ENCODE measurements at places on chromosomes 7 and 10.

DNA sequence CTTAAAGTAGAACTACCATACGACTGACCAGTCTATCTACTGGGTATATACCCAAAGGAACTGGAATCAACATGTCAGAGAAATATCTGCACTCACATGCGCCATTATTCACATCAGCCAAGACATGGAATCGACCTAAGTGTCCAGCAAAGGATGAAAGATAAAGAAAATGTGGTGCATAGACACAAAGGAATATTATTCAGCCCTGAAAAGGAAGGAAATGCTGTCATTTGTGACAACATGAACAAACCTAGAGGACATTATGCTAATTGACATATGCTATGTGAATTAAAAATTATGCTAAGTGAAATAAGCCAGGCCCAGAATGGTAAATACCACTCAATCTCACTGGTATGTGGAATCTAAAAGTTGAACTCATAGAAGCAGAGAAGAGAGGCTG lies 123.7 kb downstream of the KLF6 start:
- no peak for DNase-seq

DNA sequence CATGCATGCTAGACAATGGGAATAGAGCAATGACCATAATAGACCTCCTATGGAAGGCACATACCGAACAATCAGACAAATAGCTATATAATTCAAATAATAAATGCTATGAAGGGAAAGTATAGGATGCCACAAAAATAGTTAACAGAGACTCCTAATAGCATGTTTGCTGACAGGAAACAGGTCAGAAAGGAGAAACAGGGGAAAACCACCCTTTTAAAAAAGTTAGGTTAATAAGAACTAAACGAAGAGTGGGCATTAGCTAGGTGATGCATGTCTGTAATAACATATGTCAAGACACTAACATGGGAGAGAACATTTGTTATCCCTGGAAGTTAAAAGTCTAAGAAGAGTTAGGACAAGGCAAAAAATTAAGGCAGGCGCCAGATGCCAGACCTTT lies 58.9 kb downstream of the ABI1 start:
- DNase-seq: no peak

DNA sequence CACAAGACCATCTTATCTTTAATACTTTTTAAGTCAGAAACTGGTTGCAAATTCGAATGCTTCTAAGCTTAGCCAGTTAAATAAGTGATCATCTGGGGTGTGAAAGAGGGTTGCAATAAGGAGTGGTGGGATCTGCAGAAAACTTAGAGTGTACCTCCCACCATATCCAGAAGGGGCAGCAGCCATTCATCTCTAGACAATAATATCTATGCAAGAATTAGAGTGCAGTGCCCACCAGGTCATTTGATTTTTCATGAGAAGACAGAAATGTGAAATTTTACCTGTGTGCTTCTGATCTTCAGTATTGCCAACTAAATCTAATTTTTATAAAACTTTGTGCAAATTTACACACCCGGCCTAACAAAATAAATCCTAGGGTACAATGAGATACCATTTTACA lies 127.2 kb upstream of the SP4 start:
- DNase-seq: no peak

DNA sequence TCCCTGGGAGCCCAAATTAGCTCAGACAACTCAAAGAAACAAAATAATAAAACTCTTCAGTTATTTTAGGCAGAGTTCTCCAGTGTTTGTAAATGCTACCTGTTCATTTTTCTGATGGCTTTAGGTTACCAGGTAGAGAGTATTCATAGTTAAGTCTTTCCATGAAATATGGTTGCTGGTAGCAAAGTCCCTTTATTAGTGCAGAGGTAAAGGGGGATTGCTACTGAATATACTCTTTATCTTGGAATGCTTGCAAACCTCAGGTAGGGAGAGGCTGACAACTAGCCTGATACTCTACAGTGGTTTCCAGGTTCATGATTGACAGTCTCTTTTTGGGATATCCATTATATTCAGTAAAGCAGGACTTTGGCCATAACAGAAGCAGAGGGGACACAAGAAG lies 6.5 kb downstream of the TAX1BP1 start:
- no peak for DNase-seq

GRCh38 chr10:123741146-123741545 lies 75.0 kb downstream of the GPR26 start:
- DNase-seq: no peak

DNA sequence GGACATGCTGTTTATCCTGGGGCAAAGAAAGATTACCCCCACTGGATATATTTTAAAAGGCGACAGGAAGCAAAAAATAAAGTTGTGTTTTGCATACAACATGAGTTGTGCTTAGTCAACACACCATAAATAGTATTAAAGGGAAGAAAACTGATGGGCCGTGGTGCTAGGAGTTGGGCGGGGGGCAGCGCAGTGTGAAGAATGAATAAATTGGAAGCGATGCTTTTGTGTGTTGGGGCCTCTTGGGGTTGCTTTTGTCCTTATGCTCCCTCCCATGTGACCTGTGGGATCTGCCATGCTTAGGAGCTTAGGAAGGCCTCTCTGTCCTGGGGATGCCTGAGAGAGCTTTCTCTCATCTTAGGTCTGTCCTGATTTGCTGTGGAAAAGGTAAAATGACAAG lies 35.0 kb upstream of the AGR3 start:
- no peak for DNase-seq

DNA sequence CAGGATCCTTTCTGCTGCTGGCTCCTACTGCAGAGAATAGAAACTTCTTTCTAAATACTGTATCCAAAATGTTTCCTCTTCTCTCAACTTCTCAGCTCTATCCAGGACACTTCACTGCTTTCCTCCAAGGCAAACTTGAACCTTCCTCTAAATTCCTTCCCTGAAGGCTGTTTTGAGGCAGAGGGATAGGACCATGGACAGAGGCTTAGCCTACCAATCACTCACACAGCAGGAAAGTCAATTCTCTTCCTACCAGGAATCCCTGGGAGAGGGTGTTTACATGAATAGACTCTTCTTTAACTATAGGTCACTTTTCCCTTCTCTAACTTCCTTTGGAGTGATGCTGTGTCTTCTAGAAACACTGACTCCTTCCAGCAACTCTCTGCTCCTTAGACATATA lies 115.6 kb upstream of the MKLN1 start:
- no peak for DNase-seq

GRCh38 chr7:30469303-30469702 lies 9.3 kb downstream of the NOD1 start:
- DNase-seq: no peak

DNA sequence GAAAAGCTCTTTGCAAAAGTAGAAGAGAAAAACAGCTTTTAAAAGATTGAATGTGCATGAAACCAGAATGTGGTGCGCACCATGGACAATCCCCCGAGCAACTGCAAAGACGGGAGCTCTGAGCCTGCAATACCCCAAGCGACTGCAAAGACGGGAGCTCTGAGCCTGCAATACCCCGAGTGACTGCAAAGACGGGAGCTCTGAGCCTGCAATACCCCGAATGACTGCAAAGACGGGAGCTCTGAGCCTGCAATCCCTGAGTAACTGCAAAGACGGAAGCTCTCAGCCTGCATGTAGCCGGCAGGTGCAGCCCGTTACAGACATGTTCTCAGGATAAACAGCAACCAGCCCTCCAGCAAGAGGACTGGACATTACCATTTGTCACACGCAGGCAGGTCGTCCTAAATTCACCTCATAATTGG lies 6.2 kb downstream of the ZNF775 start:
- DNase-seq: no peak

DNA sequence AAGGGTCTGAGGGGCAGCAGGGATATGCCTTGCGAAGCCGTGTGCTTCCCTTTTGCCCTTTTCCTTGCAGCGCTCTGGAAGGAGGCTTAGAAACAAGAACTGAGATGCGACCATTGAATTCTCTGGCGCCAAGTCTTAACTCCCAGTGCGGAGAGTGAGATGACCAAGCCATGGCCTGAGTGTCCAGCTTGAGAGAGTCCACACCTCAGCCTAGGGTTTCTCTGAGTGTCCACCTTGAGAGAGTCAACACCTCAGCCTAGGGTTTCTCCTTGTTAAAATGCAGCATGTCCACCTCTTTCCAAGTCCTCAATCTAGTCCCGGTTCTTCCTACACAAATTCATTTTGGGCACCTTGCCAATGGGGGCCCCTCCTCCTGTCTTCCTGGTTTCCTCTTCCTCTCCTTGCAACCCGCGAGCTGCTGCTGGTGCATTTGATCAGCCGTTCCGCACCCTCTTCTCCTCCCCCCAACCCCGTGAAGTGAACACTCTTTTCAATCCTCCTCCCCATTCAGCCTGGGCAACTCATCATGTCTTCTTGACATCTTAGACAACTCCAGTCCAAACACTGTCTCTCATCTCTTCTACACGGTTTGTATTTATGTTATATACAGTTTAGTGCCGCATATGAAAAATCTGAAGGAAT lies 178.2 kb upstream of the PITRM1 start:
- DNase-seq: no peak

GRCh38 chr10:11326241-11326640 lies 285.2 kb downstream of the USP6NL start:
- DNase-seq: no peak
